ENCODE measurements at places on chromosomes 1 and 21.

GRCh38 chr21:24050231-24050630, 1557.0 kb downstream of the MRPL39 start:
- no peak for DNase-seq

- DNase-seq = no peak
Measured at GRCh38 chr1:15749399-15750291, 7.3 kb downstream of the TMEM82 start.

GRCh38 chr1:66334318-66334717, 199.6 kb upstream of the SGIP1 start:
- no peak for DNase-seq

GRCh38 chr1:200982071-200982945, 41.2 kb downstream of the KIF21B start:
- DNase-seq = no peak

GRCh38 chr1:25683177-25683576, 66.6 kb downstream of the MAN1C1 start:
- no peak for DNase-seq

- DNase-seq = no peak
Measured at GRCh38 chr1:228860911-228861831, 125.9 kb downstream of the RHOU start.

- no peak for DNase-seq
Measured at GRCh38 chr1:55231745-55232144, 16.6 kb upstream of the USP24 start.

- DNase-seq = no peak
Measured at GRCh38 chr21:34974162-34974981, 74.7 kb downstream of the RUNX1 start.

GRCh38 chr21:28256837-28257236, 735.8 kb downstream of the LTN1 start:
- DNase-seq = no peak

DNA sequence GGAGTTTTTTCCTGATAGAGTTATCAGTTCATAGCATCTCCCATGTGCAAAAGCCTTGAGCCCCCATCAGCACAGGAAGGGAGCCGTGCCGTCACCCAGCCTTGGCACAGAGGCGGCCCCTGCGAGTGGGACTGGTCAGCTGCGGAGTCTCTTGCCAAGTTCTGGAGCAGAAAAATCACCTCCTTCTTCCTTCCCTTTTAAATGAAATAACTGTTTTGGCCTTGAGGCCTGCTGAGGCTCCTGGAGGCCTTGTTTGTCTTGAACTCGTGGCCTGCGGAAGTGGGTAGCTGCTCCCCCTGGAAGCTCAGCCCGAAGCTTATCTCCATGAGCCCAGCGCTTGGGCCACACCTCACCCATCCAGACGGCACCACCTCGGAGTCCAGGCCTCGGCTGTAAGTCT, 145.7 kb upstream of the TMEM51 start:
- DNase-seq = no peak

DNA sequence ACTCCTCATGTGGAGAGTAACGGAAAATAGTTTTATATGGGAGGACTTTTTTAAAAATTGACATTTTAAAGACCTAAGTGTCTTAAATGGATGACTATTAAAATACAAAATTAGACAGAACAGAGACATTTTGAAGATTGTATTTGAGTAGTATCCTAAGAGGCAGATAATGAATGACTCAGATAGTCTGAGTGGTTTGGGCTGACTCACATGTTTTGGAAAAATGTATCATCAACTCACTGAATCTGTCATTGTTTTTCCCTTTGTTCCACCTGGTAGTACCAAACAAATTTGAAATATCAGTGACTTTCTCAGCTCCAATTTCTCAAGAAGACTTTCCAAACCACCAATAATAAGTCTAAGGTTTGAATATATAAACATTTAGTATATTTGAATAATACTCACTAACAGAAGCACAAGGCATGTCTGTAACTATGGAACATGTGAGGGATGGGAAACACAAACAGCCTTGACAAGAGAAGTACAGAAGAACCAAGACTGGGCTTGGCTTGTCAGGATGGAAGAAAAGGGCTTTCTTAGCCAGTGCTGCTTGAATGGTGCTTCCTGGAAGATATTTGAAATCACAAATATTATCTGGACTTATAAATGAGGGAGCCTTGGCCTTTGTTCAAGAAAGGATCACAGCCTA, 90.6 kb downstream of the SGIP1 start:
- DNase-seq = no peak

DNA sequence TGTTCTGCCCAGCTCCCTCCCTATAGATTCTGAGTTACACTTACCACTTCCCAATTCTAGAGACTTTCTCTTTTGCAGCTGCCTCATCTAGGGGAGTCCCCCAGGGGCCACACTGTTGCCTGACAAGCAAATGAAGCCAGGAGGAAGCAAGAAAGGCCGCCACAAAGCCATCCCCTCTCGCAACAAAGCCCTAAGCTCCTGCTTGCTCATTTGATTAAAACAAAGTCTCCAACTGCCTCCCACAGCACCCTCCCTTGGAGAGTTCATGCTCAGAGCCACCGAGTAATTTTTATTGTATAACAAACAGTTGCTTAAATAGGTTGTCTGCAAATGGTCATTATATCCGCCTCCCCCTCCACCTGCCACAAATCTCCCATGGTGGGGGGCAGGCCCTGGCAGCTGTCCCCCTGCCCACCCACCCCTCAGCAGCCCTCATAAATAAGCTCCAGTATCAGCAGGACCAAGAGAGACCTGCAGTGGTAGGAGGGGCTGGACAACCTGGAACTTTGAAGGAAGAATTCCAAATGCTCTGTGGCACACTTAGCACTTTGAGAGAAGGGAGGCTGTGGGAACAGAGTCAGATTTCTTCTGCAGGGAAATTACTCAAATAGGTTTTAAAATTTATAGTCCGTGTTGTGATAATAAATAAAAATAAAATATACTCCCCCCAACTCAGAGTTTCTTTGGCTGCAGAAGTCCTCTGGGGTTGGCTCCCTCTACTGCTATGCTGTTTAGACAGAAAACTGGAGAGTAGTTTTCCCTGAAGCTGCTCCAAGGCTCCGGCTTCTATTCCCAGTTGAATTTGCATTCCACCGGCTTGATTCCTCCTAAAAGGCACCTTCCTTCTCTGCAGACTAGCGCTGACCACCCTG, 237.5 kb downstream of the TTLL7 start:
- DNase-seq = no peak

GRCh38 chr1:10664251-10664650, 132.2 kb downstream of the CASZ1 start:
- DNase-seq = no peak

DNA sequence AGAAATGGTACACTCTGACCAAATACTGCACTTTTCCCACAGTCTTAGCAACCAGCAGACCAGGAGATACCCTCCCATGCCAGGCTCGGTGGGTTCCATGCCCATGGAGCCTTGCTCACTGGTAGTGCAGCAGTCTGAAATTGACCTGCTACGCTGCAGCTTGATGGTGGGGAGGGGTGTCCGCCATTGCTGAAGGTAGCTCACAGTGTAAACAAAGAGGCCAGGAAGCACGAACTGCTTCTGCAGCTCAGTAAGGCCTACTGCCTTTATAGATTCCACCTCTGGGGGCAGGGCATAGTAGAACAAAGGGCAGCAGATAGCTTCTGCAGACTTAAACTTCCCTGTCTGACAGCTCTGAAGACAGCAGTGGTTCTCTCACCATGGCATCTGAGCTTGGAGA, 12.3 kb upstream of the IFI44L start:
- no peak for DNase-seq

DNA sequence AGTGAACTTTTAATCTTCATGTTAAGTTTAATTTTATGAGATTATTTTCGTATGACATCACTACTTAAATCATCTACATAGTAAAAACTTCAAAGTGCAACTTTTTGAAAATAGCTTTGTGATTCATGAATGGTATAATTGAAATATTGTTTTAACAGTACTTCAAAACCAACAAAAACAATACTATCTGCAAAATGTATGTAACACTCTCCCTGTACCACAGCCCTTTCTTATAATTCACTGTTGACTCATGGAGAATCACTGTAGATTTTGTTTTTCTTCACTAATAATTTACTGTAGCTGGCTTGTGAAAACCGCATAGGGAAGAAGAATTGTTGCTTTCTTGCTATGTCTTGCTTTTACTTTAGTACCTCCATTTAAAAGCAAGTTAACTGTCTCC, 301.4 kb upstream of the ADAMTS5 start:
- DNase-seq = no peak

DNA sequence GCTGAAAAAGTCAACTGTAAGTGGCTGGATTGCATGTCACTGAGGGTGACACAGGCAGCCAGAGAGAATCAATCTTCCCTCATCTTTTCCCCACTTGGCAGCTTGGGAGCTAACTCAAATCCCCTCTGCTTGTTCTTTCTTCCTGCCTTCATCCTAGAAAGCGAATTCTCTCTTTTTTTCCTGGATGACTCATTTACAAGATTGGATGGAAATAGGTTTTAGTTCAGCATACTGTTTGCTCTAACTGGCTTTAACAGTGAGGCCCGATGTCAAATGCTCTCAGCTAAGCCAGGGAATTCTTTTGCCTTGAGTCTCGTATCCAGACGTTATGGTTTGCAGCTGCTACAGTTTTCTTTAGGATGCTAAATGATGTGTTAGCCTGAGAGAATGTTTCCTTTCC, 72.7 kb downstream of the HUNK start:
- no peak for DNase-seq

GRCh38 chr21:42013376-42013775, 3.2 kb upstream of the ZBTB21 start:
- no peak for DNase-seq

DNA sequence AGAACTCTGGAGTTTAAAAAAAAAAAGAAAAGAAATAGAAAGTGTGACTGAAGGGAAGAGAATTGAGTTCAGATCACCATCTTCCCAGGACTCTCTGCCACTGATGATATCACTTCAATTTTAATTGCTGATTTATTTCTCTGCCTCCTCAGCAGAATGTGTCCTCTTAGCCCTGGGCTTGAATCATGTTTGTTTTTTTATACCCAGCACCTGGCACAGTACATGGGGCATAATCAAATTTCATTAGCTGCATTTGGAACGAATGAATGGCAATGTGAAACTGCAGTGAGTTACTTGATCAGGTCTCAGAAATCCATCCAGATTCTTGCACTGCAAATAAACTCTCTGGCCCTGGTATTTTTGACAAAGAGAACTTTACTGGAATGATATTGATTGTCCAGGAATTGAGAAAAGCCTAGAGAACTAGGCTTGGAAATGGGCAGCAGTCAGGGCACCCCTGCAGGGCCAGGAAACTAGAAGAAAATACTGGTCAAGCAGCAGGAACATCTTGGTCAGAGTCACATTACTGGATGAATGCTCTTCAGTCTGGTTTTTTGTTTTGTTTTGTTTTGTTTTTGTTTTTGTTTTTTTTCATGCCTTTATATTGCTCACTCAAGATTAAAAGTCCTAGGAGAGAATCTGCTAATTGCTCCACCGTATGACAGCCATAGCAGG, 103.8 kb upstream of the FAM78B start:
- DNase-seq = no peak

- DNase-seq = peak; percentile 3
Measured at GRCh38 chr1:153513023-153513422, 22.8 kb downstream of the S100A6 start.

GRCh38 chr1:182447660-182448059, 2.3 kb upstream of the RGSL1 start:
- no peak for DNase-seq

DNA sequence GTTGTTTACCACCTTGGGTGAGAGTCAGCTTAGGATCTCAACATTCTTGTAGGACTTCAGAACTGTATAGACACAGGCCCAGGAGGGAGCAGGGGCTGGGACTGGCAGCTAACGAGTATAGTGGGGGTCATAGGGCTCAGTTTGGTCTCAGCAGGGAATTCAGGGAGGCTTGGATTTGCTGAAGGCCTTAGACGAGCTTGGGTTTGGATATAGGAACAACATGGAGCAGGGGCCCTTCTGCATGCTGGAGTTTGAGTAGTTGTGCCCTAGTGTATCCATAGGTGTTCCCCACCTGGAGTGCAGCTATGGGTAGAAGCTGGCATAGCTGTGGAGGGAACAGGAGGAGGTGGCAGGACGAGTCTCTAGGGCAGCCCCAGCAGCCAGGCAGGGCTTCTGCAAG, 63.4 kb upstream of the MAP1LC3C start:
- no peak for DNase-seq

DNA sequence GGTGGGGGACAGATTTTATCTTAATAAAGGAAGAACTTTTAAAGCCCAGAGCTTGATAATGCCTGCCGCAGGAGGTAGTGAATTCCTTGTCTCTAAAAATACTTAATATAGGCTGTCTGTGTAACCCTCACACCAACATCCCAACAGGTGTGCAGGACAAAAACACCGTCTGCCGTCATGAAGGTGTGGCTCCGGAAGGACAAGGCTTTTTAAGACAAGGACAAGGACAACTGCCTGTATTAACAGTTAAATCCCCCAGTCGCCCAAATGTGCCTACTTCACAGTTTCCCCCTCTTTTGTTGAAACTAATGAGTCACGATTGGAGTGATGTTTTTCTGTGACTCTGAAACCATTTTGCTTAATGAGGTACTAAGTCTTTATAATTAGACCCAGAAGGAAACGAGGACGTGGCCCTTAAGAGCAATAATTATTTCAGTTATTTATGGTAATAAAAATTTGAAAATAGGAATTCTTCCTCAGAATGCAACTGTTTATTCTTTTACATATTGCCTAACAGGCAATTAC, 27.3 kb upstream of the SPATA6 start:
- no peak for DNase-seq

- no peak for DNase-seq
Measured at GRCh38 chr1:69697340-69697739, 129.6 kb downstream of the LRRC7 start.

DNA sequence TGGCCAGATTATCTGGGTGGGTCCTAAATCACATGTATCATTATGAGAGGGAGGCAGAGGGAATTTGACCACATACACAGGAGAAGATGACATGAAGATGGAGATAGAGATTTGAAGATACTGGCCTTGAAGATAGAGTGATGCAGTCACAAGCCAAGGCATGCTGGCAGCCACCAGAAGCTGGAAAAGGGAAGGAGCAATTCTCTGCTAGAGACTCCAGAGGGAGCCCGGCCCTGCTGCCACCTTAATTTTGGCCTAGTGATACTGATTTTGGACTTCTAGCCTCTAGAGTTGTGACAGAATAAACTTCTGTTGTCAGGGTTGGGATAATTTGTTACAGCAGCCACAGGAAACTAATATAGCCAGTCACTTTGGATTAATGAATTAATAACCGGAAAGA, 2.2 kb upstream of the PRDM2 start:
- DNase-seq = no peak

DNA sequence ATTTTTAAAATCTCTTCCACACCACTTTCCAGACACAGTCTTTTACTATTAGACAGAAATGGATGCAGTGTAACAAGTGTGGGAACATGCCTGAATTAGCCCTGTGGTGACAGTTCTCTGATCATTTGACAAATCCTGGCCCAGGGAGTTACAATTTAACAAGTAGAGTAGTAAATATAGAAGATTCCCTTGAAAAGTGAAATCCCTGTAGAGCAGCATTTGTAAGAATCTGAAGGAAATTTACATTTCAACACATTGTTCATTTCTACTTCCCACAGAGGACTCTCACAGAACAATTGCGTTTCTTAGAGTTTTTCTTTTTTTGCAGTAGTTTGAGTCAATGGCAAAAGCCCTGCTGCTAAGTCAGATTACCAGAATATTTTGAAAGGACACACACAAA, 458.3 kb upstream of the BRINP3 start:
- no peak for DNase-seq
